Stimulated activated CD4-positive, alpha-beta T cell treated with anti-CD3 and anti-CD28 coated beads, TNF-alpha, amount 100 ng/mL, for 4 hours (primary cell): ENCODE measurements at places on chromosomes 1 and 21.

DNA sequence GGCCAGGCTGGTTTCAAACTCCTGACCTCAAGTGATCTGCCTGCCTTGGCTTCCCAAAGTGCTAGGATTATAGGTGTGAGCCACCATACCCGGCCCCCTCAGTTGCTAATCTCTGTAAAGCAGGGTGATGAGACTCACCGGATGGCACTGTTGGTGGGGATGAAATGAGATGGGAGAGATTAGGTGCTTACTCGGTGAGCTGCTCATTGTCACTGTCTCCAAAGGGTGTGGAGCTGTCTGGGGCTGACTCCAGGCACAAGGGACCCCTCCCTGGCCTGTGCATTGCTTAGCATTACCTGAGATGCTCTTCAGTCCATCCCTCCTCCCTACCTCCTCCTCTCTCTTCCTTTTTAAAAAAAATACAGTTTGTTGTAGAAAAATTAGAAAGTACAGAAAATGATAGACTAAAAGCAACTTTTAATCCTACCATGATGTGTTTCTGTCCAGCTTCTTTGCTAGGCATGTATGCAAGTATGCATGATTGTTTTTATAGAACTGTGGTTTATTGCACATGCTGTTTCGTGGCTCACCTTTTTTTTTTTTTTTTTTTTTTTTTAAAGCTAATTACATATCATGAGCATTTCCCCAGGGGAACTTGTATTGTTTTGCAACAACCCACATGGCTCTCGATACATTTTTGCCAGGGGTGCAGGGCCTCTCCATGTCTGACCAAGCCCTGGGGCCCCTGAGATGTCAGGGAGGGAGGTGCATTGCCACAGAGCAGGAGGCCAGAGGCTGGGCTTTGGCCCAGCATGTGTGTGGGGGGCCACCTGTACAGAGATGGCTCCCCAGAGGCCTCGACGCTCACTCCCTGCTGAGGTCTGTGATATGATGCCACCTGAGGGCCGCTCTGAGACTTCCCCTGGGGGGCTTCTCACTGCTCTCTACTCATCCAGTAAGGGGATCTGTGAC is 55.4 kb downstream of the ARHGEF10L start:
- DNase-seq = no peak

- DNase-seq = no peak
Observed at GRCh38 chr1:175725684-175726083, 17.7 kb downstream of the TNR start.

GRCh38 chr1:77514921-77515776 is 167.3 kb downstream of the ZZZ3 start:
- no peak for DNase-seq

- DNase-seq = no peak
Observed at GRCh38 chr1:47776667-47777131, 220.5 kb downstream of the TRABD2B start.

DNA sequence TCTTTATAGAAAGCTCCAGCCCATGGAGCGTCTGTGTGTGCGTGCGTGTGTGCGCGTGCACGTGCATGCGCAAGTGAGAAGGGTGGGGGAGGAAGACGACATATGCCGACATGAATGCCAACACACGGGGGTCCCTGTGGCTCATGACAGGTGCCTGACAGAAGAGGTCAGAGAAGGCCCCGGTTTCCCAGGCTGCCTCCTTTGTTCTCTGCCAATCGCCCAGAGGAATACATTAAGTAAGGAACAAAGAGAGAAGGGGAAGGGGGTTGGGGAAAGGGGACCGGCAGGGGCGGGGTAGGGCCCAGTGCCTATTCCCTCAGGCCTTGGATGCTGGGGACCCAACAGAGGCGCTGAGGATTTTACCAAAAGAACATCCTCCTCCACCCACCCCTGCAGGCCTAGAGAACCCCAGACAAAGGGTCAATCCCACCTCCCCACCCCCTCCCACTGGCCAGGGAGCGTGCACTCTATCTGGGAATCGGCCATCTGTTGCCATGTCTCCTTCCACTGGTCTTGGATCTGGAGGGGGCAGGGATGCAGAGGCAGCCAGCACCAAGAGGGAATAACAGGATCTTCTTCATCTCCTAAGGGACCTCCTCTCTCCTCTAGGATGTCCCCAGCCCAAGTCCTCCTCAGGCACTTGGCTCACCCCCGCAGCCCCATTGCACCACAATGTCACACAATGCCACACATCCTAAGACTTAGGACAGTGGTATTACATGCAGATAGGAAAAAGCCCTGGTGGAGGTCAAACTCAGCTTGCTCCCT is 39.4 kb downstream of the PIK3C2B start:
- DNase-seq = no peak

DNA sequence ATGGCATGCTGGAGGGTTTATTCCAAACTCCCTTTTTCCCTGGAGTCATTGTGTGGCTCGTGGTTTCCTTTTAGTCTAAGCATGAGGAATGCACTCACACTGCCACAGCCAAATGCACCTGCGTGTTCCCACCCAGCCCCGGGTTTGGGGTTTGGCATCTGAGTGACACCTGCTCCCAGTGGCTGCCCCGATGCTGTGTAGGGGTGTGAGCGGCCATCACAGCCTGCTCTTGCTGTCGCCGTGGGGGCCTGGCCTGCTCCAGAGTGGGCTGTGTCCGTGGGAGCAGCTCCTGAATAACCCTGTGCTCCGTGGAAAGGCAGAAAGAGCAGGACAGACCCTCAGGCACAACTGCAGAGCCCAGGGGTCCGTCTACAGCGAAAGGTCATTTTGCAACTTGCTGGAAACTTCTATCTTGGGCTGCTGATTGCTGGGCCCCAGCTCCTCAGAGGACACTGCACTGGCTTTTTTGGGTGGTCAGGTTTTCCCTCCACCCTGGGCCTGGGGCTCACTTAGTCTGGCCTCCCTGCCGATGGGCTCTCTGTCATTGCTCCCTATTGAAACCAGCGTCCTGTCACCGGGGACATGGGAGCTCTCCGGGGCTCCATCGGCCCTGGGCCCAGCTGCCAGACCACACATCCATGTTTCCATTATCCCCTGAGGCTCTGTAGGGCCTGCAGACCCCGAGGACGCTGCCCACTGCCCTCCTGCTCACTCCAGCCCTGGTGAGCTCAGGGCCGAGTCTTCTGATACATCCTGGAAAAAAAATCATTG is 74.1 kb downstream of the AJAP1 start:
- DNase-seq = no peak

DNA sequence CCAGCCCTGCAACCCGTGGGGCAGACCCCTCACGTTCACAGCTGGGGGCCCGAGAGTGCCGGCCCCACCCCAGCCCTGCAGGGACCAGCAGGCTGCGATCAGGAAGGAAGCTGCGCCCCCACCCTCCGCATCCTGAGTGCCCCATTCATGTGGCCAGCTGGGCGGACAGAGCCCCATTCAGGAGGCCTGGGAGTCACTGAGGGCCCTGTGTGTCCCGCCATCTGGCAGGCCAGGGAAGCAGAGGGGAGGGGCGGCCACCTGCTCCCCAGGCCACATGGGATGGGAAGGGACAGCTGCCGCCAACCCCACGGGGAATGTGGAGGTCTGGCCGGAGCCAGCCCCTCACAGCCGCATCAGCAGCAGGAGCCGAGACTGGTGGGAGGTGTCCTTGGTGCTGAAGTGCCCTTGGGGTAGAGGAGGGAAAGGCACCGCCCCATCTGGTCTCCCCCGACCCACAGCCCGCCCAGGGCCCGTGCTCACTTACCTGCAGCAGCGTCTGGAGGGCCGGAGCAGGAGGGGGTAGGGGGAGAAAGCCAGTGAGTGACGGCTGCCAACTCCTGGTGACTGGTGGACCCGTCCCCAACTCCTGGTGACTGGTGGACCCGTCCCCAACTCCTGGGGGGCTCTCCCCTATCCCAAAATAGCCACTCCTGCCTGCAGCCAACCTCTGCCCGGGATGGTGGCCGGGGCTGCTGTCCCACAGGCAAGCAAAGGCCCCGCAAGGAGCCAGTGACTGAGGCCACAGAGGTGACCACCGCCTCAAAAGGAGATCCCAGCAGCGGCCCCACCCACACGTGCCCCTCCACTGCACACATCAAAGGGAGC is 8.7 kb downstream of the ACAP3 start:
- DNase-seq = no peak

GRCh38 chr1:84721152-84721551 is 30.9 kb upstream of the SSX2IP start:
- no peak for DNase-seq

DNA sequence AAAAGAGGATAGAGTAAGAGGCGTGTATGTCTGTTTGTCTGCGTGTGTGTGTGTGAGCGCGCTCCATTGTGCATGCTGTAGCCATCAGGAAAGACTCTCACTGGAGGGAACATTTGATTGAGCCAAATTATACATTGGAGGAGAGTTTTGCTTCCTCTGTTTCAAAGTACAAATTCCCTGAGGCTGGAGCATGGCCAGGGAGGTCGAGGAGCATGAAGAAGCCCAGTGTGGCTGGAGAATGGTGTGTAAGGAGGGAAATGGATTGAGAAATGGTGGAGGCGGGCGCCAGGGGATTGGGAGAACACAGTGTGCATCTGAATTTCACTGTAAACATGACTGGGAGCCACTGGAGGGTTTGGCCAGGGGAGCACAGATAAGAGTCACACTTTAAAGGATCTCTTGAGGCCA is 22.1 kb upstream of the EFNA1 start:
- DNase-seq = no peak

DNA sequence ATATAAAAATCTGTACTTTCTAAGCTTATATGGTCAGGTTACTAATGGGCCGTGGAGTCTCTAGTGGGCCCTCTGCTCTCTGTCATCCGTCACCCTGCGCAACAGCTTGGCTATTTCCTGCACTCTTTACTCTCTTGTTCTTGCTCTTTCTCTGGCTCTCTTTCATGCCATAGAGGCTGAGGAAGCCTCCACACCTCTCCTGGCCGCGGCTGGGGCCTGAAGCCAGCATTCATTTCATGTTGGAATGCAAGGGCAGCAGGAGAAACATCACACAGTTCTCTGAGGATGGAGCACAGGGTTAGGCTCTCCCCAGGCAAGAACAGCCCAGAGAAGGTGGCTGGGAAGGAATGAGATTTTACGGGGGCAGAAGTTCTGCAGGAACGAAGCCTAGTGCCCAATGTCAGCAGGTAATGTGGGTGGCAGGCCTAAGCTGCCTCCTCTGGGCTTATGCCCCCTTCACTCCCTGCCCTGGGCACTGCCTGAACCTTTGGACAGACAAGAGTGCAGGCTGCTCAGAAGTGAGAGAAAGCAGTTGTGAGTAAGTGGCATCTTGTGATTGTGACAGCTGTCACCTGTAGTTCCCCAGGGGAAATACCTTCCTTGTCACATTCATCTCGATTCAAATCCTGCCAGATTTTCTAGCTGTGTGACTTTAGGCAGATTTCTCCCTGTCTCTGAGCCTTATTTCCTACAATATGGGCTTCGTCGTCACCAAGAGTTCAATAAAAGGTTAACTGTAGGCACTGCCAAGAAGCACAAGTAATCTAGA is 3.6 kb upstream of the FHAD1 start:
- no peak for DNase-seq

GRCh38 chr1:175208773-175209492 is 16.4 kb upstream of the KIAA0040 start:
- no peak for DNase-seq

DNA sequence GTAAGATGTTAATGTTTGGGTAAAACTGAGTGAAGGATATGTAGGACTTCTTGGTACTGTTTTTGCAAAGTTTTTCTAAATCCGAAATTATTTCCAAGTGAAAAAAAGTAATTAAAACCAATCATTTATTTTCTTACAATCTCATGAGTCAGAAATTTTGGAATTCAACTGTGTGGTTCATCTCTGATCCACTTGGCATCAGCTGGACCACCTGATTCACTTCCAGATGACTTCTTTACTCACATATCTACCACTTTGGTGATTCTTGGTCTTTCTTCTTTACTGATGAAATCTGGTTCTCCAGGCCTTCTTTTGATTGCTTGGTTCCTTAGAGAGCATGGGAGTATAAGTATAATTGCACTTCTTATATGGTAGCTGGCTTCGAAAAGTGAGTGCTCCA is 254.9 kb upstream of the CACYBP start:
- no peak for DNase-seq

- DNase-seq = no peak
Observed at GRCh38 chr1:147151244-147151643, 21.0 kb downstream of the PRKAB2 start.

DNA sequence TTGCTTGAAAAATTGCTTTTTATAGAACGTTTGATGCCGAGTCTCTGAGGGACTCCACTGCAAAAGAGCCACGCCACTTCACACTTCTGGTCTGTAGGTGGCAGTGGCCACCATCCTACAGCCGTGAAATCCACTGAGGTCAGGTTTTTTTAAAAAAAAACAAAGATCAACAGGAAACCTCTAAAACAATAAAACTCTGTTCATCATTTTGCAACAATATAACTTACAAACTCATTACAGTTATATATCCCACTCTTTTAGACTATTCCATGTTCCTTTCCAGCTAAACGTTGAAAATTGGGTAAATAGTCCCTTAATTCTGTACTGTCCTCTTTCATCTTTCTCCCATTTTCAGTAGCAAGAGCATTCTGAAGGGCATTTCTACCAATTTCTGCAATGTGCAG is 64.6 kb upstream of the FMN2 start:
- no peak for DNase-seq

DNA sequence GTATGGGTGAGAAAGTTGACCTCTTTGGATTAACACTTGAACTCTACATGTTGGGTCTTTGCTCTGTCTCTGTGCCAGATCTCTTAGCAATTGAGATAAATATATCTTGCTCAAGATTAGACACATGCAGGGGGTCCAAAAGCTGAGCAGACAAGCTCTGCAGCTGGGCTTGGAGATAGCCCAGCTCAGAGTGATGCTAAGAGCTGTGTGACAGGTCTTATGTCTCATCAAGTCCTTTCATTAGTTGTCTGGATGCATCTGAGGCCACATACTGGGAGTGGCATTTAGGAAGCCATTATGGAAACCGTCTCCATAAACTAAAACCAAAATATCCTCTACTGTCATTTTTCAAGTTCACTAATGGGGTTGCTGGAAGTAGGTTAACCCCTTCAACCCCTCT is 289.4 kb upstream of the DUSP10 start:
- DNase-seq = no peak

DNA sequence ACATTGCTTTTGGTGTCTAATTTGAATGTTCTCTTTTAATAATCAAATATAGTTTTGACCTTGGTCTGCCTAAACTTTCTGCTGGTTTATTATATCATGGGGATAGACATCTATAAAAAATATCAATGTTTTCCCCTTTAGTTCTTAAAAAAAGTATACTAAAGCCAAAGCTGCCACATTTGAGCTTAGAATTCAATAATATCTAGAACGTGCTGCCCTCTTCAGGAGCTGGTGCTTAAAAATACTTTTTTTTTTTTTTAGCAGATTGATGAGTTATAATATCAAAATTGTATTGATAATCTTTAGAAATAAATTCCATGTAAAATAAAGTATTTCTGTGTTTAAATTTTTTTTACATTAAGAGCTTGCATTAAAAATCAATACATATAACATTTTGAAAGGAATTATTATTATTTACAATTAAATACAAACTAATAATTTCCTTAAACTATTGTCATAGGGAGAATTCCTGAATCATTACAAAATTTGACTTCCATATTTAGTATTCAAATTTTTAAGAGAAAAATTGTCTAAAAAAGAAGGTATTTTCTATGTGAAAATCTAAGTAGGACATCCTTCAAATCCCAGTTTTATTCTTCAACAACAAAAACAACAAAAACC is 40.1 kb upstream of the ADGRL2 start:
- DNase-seq = no peak
